PC-9 (cell line): ENCODE measurements at places on chromosomes 1 and 21. TPM values are rescaled to one million over a fixed set of nuclear protein-coding genes. Genes with fewer than 3 reads are reported as not detected.

GRCh38 chr1:27959792-27960603 lies at the start of gene XKR8:
Gene XKR8, plus strand, starts transcription at chr1:27959973. Its CDS starts 97 bp downstream, at chr1:27960070.
- DNase-seq = peak; percentile 56

DNA sequence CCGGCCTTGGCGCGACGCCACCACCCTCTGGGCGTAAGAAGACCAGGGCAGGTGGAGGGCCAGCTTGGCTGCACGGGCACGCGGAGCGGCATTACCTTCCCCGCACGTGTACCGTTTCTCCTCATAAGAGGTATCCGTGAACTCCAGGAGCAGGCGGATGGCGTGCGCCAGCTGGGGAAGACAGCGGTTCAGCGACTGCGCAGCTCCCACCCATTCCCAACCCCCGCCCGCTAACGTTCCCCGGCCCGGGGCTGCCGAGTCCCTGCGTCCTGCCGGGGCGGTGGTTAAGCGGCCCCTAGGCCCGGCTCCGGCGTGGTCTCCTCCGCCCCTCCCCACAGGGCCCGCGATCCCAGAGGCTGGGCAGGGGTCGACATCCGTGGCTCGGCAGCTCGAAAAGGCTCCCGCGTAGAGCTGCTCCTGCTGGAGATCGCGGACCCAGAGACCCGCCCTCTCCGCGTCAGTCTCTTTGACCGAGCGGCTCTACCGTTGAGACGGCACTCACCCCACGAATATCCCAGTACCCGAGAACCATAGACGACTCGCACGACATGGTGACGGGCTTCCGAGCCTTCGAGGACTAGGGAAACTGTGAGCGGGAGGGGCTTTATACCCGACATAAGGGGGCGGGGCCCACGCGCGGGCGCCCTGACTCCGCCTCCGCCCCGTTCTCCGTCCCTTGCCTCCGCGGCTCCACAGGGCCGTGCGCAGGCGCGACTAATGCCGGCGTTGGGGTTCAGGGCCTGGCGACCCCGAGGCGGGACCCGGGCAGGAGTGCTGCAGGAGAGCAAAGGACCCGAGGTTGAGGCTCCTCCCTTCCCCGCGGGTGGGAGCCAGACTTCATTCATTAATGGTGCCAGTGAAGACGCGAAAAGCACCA lies 862 bp downstream of the GSTM3 start:
- DNase-seq = peak; percentile 80

- DNase-seq = no peak
These were observed 11.6 kb upstream of the TTC39A start for GRCh38 chr1:51341876-51342496.

DNA sequence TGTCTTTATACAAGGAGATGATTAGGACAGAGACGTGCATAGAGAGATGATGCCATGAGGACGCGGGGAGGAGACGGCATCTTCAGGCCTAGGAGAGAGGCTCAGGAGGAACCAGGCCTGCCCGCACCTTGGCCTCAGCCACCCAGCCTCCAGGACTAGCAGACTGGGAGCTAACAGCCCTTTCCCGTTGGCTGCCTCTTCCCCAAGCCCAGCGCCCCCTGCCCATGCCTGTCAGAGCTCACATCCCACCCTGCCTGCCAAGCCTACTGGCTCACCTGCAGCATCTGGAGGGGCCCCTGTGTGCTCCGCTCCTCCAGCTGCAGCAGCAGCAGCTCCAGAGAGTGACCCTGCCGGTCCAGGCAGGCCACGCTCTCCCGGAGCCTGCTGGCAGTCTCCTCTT lies 4.0 kb upstream of the TRIM11 start:
- no peak for DNase-seq

DNA sequence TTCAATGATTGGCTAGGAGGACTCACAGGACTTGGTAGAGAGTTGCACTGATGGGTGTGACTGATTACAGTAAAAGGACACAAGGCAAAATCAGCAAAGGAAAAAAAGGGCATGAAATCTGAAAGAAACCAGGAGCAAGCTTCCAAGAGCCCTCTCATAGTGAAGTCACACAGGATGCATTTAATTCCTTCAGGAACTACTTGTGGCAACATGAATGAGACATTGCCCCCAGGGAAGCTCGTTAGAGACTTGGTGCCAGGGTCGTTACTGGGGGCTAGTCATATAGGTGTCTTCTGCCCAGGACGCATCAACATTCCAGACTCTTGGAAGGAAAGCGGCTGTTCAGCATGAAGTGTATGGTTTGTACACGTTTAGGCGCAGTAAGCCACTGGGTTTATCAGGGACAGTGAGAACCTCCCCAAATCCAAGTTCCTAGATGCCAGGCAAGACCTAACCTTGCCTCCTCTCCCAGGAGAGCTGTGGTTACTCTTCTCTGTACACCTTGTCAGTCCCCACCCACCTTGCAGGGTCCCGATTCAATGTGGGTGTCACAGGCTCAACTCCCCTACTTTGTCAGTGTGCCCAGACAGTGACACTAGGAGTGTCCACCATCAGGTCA lies 26.0 kb upstream of the C2CD2 start:
- DNase-seq = no peak

DNA sequence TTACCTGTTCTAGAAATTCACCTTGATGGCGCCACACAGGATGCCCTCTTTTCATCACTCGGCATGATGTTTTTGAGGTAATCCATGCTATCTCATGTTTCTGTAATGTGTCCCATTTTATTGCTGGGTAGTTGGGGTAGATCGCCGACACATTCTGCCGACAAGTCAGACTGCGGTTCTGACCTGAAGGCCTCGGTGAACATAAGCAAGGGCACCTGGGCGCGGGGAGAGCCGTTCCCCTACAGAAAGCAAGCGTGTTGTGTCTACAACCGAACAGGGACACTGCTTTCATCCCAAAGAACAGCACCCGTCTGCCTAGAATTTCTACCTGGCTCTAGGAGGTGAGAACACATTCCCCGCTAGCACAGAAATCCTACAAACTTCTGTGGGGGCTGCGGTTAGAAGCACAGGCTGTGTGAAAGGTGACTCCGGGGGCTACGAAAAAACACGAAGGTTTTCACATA lies 149.2 kb downstream of the PPIAL4G start:
- DNase-seq = no peak

DNA sequence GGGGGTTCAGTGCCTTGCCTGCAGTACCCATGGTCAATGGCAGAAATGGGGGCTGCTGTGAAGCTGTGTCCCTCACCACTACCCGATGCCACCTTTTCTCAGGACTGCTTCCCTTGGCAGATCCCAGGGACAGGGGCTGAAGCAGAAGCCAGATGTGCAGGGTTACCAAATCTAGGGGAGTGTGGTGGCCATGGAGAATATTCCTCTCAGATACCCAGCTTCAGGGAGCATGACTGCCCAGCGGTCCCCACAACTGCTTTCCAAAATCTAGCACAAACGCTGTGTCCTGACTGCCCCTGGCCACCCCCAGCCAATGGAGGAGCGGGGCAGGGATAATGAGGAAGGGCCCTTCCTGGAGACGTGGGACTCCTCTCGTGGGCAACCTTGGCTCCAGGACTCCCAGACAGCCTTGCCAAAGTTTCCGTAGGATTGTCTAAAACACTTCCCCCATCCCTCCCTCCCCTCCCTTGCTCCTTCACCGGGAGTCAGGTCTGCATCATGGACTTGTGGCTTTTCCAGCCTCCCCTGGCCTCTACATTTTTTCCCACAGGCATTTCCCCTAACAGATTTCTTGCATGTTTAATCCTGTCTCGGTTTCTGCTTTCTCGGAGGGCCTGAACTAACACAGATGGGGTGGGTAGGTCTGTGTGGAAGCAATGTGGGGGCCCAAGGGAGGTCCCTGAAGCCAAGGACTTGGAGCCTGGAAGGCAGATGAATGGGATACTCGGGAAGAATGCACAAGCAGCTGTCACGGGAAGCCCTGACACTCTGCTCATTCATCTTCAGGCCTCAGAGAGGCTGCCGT lies 80.5 kb downstream of the OMA1 start:
- DNase-seq = no peak

GRCh38 chr1:119878171-119878570 lies 18.1 kb downstream of the ADAM30 start:
- DNase-seq = no peak

DNA sequence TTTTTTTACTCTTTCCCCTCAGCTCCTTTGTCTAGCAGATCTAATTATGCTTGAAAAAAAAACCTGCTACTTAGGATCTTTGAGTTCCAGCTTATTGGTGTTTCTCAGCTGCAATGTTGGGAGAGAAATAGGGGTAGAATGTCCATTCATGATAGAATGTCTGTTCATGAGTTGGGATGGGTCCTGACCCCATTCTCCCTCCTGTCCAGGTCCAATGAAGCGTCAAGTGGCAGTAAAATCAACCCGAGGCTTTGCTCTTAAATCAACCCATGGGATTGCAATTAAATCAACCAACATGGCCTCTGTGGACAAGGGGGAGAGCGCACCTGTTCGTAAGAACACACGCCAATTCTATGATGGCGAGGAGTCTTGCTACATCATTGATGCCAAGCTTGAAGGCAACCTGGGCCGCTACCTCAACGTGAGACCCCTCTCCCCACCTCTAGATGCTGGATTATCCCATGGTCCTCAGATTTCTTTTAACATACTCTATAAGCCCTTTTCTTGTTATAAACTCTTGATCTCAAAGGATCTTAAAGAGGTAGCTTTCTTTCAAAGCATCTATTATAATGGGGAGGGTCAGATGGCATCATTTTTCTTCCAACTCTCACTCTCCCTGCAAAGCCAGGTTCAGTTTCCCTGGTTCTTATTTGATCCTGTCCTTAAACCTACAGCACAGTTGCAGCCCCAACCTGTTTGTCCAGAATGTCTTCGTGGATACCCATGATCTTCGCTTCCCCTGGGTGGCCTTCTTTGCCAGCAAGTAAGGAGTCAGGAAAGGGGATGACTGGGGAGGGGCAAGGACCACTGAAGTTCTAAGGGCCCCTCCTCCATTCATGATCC lies 11.1 kb downstream of the CERS2 start:
- DNase-seq = no peak

- DNase-seq = no peak
These were observed 2.2 kb downstream of the ELOA start for GRCh38 chr1:23745515-23745914.

DNA sequence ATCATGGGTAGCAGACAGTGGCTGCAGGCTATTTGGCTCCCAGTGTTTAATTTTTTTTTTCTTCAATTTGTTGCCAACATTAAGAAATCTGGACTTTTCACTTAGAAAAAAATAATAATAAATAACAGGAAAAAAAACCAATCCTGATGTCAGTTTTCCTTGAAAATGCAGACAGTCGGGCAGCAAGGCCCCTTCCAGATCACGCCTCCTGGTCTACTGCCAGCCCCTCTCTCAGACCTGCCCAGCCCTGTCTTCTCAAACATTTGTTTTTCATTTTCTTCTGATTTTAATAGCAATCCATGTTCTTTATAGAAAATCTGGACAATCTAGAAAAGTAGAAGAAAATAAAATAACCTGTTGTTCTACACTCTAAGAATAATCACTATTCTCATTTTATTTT lies 15.5 kb downstream of the IFNGR2 start:
- no peak for DNase-seq

- peak; percentile 36 for DNase-seq
These were observed 626.2 kb downstream of the SMYD3 start for GRCh38 chr1:245880754-245881403.

DNA sequence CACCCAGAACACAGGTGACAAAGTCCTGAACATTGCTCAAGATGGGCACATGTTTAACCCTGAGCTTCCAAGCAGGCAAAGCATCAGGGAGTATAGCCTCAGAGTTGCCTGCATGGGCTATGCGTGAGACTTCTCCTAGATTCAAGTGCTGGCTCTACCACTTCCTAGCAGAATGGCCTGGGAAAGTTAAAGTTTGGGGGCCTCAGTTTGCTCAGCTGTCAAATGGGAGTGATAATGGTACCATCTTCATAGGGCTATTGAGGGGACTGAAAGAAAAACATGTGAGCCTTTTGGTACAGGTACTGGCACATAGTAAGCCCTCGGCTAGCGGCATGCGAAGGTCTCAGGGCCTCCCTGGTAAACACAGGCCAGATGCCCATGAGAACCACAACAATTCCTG lies 28.0 kb upstream of the SMIM12 start:
- DNase-seq = no peak

GRCh38 chr1:24535021-24535424 lies 20.9 kb upstream of the NCMAP start:
- DNase-seq = no peak

DNA sequence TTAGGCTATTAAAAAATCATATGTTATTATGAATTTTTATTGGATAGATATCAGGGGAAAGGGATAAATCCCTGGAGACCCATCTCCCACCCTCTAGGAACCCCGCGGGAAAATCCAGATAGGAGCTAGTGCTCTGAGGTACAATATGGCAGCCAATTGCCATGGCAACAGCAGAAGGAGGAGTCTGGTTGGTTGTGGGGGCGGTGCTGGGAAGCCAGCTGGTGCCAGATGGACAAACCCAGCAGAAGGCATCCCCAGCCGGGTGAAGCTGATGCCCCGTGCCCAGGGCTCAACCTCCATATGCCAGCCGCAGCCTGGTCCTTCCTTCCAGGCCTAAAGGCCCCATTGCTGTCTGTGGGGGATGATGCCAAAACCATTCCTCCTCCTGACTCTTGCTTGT lies 38.3 kb downstream of the RHBG start:
- no peak for DNase-seq

- DNase-seq = no peak
These were observed 2.8 kb downstream of the PLK3 start for GRCh38 chr1:44803062-44803311.

- DNase-seq = peak; percentile 88
These were observed 34.4 kb downstream of the CAPZB start for GRCh38 chr1:19450811-19451515.

The FOXD2 gene
- total RNA-seq = 0.35 and 0.48 TPM in 2 replicates

The HORMAD1 gene
- total RNA-seq = not detected in 2 replicates

The MATN1 gene
- 0.37 and 0.50 TPM in 2 replicates for total RNA-seq

The ZNF683 gene
- not detected in 2 replicates for total RNA-seq

The TMPRSS3 gene
- 4.3 and 8.6 TPM in 2 replicates for total RNA-seq

The SH3D21 gene
- 18.3 and 25.9 TPM in 2 replicates for total RNA-seq

The CFHR5 gene
- total RNA-seq = not detected in 2 replicates

The TMEM82 gene
- not detected in 2 replicates for total RNA-seq

The GSTM5 gene
- not detected in 2 replicates for total RNA-seq

The CELA2A gene
- total RNA-seq = not detected in 2 replicates
